Cortex of kidney (tissue), 1 donor: ENCODE measurements at places on chromosomes 7 and 10.

GRCh38 chr10:75999515-76000209 is 568.2 kb downstream of the LRMDA start:
- DNase-seq: no peak

DNA sequence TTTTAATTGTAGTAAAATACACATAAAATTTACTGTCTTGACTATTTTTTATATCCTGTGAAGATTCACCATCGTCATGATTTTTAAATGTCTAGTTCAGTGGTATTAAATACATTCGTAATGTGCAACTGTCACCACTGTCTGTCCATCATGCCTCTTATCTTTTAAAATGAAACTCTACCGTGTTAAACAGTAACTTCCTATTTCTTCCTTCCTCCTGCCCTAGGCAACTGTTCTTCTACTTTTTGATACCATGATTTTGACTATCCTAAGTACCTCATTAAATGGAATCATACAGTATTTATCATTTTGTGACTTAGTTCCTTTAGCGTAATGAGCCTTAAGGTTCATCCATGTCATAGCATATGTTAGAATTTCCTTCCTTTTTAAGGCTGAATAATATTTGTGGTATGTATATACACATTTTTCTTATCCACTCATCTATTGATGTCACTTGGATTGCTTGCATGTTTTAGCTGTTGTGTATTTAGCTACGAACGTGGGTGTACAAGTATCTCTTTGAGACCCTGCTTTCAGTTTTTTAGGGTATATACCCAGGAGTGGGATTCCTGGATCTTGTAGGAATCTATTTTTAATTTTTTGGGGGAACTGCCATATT is 13.5 kb downstream of the SLK start:
- no peak for DNase-seq

DNA sequence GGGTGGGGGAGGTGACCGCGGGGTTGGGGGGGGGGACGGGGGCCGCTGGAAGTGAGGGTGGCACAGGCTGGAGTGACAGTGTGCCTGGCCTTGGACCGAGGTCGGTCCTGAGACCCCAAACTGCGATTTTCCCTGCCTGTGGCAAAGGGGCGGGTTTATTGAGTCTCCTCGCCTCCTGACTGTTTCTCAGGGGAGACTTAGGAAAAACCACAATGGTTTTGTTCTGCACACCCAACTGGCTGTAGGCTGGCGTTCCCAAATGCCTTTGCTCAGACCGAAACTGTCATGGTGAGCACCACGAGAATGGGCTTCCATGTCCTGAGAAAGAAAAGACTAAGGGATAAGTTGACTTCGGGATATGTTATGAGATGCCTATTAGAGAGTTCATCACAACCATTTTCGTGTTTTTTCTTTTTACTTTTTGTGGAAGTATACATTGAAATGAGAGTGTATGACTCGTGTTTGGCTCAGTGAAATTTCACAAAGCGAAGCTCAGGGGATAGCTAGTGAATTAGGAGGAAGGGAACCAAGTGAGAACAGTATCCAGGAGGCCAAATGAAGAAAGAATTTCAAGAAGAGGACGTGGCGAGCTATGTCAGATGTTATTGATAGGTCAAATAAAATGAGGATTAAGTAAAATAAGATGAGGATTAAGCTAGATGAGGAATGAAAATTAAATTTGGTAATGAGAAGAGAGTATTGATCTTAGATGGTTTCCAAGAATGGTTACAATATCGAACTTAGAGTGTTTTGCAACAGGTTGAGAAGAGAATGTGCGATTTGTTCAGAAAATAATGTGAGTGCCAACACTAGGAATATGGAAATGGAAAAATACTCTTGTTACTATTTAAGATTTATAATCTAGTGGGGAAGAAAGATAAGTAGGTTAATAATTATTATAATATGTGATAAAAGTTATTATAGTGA is 918 bp downstream of the NET1 start:
- no peak for DNase-seq

GRCh38 chr7:131945313-131945911 is 389.0 kb upstream of the PODXL start:
- no peak for DNase-seq

- no peak for DNase-seq
Measured at GRCh38 chr10:75600833-75601232, 169.4 kb downstream of the LRMDA start.

GRCh38 chr10:69372126-69372980 is 44.4 kb downstream of the TACR2 start:
- DNase-seq: no peak
